Pons (tissue), 1 donor: ENCODE measurements at places on chromosomes 1 and 21.
A peak's percentile ranks its signal among the peaks of the same experiment; 100 is the strongest.

DNA sequence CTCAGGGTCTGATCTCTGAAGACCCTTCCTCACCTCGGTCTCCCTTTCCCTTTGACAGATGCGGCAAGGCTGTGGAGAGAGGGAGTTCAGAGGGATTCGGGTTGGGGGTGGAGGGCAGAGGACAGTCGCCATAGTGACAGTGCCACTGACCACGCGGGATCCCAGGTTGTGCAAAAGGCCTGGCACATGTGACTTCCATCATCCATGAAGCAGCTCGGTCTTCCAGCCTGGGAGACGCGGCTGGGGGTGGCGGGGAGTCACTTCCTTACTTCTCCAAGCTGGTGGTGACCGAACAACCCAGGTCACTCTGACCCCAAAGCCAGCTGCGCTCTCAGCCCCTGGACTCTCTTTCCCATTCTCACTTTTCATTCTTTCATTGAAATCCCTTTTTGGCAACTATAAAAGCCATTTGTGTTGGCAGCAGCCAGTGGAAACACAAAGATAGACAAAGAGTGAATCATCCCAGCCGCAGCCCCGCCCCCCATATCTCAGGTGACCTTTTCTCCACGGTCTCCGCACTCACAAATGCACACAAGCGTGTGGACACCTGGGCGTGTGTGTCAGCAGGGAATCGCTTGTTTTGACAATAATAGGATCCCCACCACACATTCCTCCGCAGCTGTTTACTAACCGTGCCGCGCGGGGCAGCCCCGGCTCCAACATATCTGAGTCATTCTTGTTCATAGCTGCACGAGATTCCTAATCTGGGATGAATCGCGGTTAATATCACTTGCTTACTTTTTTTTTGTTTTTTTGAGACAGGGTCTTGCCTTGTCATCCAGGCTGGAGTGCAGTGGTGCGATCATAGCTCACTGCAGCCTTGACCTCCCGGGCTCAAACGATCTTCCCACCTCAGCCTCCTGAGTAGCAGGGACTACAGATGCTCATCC is 68.3 kb downstream of the DHRS3 start:
- no peak for DNase-seq

GRCh38 chr1:17032741-17033140 is 21.0 kb upstream of the ATP13A2 start:
- DNase-seq: no peak

- no peak for DNase-seq
These were observed 14.7 kb upstream of the CD53 start for GRCh38 chr1:110857964-110858948.

DNA sequence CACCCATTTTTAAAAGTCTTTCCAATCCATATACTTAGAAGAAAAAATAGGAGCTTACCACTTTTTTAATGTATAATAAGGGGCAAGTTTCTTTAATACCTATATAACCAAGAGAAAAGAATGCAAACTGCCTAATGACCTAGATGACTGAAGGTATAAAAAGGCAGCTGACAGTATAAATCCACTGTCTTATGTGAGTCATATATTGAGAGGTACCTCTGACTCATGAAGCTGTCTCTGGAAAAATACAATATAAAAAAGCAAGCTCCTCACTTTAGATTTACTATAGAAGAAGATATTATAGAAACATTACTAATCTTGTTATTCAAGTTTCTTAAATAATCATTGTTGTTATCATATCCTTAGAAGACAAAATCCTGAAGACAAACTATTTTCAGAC is 144.2 kb downstream of the VAV3 start:
- DNase-seq: no peak

DNA sequence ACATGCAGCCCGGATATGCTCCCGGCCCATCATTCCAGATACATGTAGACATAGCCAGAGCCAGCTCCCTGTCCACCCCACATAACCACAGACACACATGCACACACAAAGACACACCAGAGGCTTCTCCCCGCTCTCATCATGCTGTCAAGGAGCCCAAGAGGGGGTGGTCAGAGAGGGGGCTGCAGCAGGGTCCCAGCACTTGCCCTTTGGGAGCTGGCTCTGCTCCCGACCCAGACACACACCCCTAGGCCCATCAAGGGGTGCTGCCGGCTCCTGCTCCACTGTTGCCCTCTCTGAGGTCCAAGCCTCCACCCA is 2.6 kb downstream of the PTAFR start:
- no peak for DNase-seq

DNA sequence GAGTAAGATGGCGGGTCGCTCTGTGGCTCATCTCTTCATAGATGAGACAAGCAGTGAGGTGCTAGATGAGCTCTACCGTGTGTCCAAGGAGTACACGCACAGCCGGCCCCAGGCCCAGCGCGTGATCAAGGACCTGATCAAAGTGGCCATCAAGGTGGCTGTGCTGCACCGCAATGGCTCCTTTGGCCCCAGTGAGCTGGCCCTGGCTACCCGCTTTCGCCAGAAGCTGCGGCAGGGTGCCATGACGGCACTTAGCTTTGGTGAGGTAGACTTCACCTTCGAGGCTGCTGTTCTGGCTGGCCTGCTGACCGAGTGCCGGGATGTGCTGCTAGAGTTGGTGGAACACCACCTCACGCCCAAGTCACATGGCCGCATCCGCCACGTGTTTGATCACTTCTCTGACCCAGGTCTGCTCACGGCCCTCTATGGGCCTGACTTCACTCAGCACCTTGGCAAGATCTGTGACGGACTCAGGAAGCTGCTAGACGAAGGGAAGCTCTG is 2.4 kb downstream of the TNFAIP8L2 start:
- DNase-seq: no peak

DNA sequence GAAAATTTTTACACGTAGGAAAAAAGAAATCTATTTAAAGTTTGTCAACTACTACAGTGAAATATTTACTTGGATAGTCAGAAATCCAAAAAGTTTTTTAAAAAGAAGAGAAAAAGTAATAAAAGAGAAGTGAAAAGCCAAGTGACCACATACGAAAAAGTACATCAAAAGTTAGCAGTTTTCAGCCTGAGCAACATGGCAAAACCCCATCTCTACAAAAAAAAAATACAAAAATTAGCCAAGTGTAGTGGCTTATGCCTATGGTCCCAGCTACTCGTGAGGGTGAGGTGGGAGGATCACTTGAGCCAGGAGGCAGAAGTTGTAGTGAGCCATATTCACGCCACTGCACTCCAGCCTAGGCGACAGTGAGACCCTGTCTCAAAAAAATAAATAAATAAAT is 5.2 kb upstream of the MR1 start:
- DNase-seq: no peak

GRCh38 chr21:42189860-42190485 is 29.0 kb upstream of the ABCG1 start:
- no peak for DNase-seq

- DNase-seq: peak; percentile 24
These were observed 251.2 kb downstream of the RRAGC start for GRCh38 chr1:38608202-38608864.

GRCh38 chr1:183533617-183534174 is 56.6 kb downstream of the NCF2 start:
- peak; percentile 16 for DNase-seq

DNA sequence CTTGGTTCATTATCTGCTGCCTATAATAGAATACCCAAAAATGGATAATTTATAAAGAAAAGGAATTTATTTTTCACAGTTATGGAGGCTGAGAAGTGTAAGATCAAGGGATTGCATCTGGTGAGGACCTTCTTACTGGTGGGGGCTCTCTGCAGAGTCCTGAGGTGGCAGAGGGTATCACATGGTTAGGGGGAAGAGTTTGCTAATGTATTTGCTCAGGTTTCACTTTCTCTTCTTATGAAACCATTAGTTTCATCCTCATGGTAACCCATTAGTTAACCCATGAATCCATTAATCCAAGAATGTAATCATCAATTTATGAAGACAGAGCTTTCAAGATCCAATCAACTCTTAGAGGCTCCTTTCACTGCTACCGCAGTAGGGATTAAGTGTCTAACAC is 120.6 kb downstream of the DNM3 start:
- DNase-seq: no peak

DNA sequence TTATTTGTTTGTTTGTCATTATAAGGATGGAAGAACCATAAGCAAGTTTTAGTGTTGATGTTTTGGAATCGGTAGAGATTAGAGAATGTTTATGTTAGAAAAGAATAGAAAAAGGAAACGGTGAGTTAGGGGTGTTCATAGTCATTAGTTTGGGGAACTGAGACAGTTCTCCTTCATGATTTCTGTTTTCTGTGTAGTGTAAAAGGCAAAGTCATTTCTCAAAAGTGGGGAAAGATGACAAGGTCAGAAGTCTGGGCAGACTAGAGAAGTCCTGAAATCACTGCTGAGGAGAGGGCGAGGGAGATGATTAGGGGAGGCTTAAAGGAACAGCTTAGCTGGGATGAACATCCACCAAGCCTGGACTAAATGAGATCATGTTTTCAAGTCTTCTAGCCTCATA is 498.9 kb downstream of the TTLL7 start:
- no peak for DNase-seq

- DNase-seq: no peak
These were observed 78.8 kb upstream of the CD1D start for GRCh38 chr1:158101927-158102326.

DNA sequence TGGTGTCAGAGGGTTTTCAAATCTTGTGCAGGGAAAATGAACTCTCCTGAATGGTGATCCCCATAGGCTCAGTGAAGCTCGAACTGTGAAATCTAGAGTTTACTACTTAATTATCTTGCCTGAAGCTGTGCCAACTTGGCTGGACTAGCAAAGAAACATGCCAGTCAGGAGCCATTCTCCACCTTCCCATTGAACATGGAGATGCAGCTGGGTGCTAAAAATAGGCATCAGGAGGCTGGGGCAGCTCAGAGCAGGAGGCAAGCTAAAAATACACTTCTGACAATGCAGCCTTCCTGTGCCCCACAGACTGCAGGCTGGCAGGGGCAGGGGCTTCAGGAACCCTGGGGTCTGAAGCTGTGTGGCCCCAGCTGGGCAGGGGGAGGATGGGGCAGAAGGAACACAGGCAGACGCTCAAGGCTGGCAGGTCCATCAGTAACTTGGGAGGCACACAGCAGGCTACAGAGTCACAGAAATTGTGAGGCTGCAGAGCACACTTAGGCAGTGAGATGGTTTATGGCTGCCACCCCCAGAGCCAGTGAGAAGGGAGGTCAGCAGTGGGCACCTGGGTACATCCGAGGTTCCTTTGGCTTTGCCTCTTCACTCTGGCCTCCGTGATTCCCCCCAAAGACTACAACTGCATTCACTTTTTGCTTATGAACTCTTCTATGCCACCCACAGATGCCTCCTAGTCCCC is 155.4 kb upstream of the KCND3 start:
- DNase-seq: no peak

DNA sequence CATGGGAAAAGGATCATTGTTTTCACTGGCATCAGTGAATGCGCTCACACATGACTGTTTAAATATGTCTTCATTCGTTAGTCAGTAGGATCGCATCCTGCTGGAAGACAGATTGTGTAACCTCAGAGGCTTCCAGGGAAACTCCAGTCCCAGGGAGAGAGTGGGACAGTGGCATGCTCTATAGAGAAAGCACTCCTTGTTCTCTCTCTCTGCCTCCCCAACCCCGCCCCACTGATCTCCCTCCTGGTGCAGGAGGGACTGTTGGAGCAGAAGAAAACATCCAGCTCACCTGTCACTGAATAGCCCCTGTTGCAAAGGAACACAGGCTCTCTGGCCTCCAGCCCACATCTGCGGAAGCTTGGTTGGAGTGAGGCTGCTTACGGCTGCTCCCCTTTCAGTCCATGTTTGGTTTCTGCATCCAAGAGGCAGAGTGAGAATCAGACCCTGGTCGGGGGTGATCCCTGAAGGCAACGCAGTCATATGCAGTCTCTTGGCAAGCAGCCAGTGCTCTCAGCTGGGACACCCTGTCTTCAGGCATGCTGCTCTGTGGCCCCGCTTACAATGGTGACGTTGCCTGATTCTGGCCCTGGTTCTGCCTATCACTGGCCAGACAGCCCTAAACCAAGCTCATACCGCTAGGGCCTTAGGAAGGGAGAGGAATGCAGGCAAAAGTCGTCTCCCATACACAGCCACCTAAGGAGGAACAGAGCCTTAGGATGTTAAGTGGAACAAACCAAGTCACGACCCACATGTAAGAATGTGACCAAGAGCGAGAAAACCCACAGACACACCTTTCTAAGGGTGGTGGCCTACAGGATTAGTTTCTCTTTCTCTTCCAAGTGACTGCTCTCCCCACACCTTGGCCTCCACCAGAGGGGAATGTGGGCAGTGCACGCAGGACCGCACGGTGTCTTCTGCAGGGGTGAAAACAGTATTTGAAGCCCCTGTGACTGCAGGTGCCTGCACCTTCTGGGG is 39.7 kb downstream of the BACE2 start:
- DNase-seq: peak; percentile 83

DNA sequence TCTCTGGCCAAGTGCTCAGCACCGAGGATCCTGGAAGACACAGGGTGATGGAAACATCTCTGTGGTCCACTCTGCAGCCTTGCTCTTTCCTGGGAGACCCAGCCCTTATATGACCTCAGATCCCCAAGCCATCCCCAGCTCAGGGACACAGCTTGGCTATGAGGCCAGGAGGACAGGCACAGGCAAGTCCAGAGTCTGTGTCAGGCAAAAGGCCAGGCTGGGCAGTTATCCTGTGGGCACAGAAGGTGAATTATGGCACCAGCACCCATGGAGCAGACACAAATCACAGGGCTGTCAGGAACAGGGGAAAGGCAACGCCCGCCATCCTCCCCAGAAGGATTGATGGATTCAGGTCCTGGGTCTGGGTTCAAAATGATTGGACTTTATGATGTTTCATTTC is 52.1 kb upstream of the SCMH1 start:
- no peak for DNase-seq

DNA sequence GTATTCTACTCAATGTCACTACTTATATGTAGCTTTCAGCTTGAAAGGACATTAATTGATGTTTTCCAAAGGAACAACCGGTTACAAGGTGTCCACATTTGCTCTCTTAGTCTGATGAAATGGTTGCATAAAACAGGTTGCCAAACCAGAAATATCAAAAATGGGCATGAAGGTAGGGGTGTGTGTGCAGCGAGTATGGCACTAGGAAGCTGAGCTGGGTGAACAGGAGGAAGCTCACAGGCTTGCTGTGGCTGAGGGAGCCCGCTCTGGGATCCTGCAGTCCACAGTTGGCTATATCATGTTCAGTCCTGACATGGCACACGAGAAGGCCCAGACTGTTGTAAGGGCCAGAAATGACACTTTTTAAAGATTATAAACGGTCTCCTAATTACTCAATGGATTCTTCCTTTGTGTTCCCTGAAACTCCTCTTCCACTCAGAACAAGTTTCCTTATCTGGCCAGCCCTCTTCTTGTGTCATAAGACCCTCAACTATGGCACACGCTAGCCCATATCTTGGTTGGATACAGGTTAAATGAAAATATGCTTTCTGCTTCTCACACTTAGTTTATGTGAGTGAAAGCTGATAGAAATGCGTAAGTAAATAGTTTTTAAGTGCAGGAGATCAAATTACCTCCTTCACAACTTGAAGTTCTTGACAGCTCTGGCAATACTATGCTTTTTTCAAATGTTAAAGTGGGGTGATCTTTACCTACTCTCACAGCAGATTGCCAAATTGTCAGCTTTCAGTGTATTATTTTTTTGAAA is 201.5 kb downstream of the LMO4 start:
- DNase-seq: no peak
